ENCODE measurements at places on chromosomes 16 and 17.

DNA sequence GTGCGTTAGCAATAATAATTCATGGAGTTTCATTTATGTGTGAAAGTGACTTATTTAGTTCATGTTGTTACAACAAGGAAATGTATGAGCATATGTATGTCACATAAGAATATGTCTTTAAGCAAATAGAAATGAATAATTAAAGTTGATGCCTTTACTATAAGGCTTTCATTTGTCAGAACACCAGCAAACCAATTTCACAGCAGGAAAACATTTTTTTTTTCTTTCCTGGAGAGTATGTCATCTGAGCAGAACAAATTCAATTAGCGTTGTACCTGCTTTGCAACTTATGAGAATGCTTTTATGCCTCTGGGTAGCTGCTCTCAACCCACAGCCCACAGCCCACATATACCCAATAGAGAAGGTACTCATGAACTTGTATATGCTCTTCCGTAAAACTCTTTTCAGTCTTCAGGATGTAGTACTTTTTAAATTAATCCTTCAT, 26.3 kb upstream of the APOH start:
- DNase-seq: no peak

GRCh38 chr16:81520560-81521135, 76.0 kb downstream of the CMIP start:
- no peak for DNase-seq

DNA sequence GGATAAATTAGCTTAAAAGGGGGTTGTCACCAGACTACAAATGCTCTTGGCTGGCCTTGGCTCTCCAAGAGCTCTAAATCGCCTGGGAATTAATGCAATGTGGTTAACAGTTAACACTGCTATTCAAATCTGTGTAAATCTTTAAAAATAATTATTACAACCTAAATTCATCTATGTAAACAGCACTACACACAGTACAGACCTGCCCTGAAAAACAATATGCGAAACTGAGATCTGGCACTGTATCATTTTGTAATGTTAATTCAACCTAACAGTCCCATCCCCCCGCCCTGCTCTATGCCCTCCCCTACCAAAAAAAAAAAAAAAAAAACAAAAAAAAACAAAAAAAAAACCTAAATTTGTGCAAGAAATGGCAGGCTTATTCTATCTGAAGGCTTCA, 40.9 kb downstream of the DCUN1D3 start:
- no peak for DNase-seq

- no peak for DNase-seq
These were observed 1.3 kb downstream of the RNF157 start for GRCh38 chr17:76238847-76239537.
